Renal pelvis (tissue), 12 donors: ENCODE measurements at places on chromosomes 11 and 22. TPM values are rescaled to one million over a fixed set of nuclear protein-coding genes. Genes with fewer than 3 reads are reported as not detected.

Gene HIC2
- 9.7 TPM for polyA plus RNA-seq

Gene APOBEC3A
- polyA plus RNA-seq, result not detected

Gene GPR83
- polyA plus RNA-seq, result 0.62 TPM

Gene CCDC87
- 0.36 TPM for polyA plus RNA-seq

Gene PRRG4
- polyA plus RNA-seq, result 4.8 TPM

Gene LINC01488
- 0.04 TPM for polyA plus RNA-seq

Gene GSTT2B
- polyA plus RNA-seq, result 13.7 TPM

Gene CASP5
- not detected for polyA plus RNA-seq

Gene VPREB3
- polyA plus RNA-seq, result 1.3 TPM

Gene MMP3
- 0.10 TPM for polyA plus RNA-seq

Gene FOLR2
- polyA plus RNA-seq, result 10.1 TPM

Gene DERL3
- polyA plus RNA-seq, result 4.9 TPM

Gene CARD18
- not detected for polyA plus RNA-seq

Gene DRD4
- 5.4 TPM for polyA plus RNA-seq

Gene LIMK2
- polyA plus RNA-seq, result 67.3 TPM

Gene ANO9
- polyA plus RNA-seq, result 11.2 TPM

Gene IGSF9B
- polyA plus RNA-seq, result 9.9 TPM

Gene WNT11
- 20.1 TPM for polyA plus RNA-seq

Gene FAT3
- polyA plus RNA-seq, result 10.8 TPM

Gene PLAAT4
- 9.0 TPM for polyA plus RNA-seq

Gene PIM3
- 22.2 TPM for polyA plus RNA-seq

Gene TMX2
- polyA plus RNA-seq, result 123 TPM

Gene SERPING1
- 130 TPM for polyA plus RNA-seq

Gene PRG3
- polyA plus RNA-seq, result 0.26 TPM

Gene HEPHL1
- polyA plus RNA-seq, result not detected

Gene MS4A6E
- not detected for polyA plus RNA-seq

Gene TMEM45B
- 28.9 TPM for polyA plus RNA-seq

Gene KCNJ1
- 69.9 TPM for polyA plus RNA-seq

Gene HPS4
- 43.8 TPM for polyA plus RNA-seq

Gene KDM4E
- 0.07 TPM for polyA plus RNA-seq

Gene GNAZ
- polyA plus RNA-seq, result 6.9 TPM

Gene MPZL3
- polyA plus RNA-seq, result 4.5 TPM

Gene OR8B4
- polyA plus RNA-seq, result not detected

Gene SMIM35
- 0.11 TPM for polyA plus RNA-seq

Gene C22orf15
- 2.9 TPM for polyA plus RNA-seq

Gene RIMBP3C
- polyA plus RNA-seq, result 0.36 TPM

Gene NLRP14
- 0.77 TPM for polyA plus RNA-seq

Gene PIWIL4
- polyA plus RNA-seq, result 4.1 TPM

Gene RCE1
- 34.2 TPM for polyA plus RNA-seq

Gene SAA2
- not detected for polyA plus RNA-seq

Gene TRIM64C
- polyA plus RNA-seq, result not detected

Gene SLC25A1
- polyA plus RNA-seq, result 86.6 TPM

Gene SPA17
- polyA plus RNA-seq, result 18.8 TPM

Gene LSP1
- polyA plus RNA-seq, result 6.4 TPM

Gene ZP1
- 0.11 TPM for polyA plus RNA-seq

Gene PPFIA1
- 46.3 TPM for polyA plus RNA-seq

Gene KMT5B
- 73.7 TPM for polyA plus RNA-seq

Gene SLC6A5
- 0.11 TPM for polyA plus RNA-seq

Gene CCDC188
- polyA plus RNA-seq, result 1.5 TPM

Gene SOX10
- 1.4 TPM for polyA plus RNA-seq

Gene CEP57
- 96.1 TPM for polyA plus RNA-seq

Gene LRRC74B
- polyA plus RNA-seq, result 0.22 TPM

Gene FXYD2
- polyA plus RNA-seq, result 530 TPM

Gene PPP1R14B
- polyA plus RNA-seq, result 98.3 TPM

Gene XKR3
- polyA plus RNA-seq, result not detected
